ENCODE measurements at places on chromosomes 6 and 20.

GRCh38 chr6:148959008-148959407 lies 212.2 kb downstream of the UST start:
- no peak for DNase-seq

GRCh38 chr6:111357705-111358104 lies 125.3 kb downstream of the REV3L start:
- DNase-seq = no peak

DNA sequence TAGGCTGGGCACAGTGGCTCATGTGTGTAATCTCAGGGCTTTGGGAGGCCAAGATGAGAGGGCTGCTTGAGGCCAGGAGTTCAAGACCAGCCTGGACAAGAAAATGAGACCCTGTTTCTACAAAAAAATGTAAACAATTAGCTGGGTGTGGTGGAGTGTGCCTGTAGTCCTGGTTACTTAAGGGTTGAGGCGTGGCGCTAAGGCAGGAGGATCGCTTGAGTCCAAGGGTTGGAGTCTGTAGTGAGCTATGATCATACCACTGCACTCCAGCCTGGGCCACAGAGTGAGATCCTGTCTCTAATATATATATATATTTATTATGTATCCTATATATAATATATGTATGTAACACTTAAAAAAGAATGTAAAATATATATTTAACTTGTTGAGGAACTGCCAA lies 7.9 kb upstream of the ABRACL start:
- no peak for DNase-seq

- no peak for DNase-seq
Observed at GRCh38 chr6:150046943-150047342, 21.6 kb upstream of the RAET1L start.

GRCh38 chr20:59006864-59007664 lies at the start of gene CTSZ:
CTSZ (minus strand) TSS chr20:59007254; CDS start chr20:59007128, 126 bp downstream.
- DNase-seq = no peak

- no peak for DNase-seq
Observed at GRCh38 chr6:4018924-4019236, 60.1 kb downstream of the FAM217A start.

DNA sequence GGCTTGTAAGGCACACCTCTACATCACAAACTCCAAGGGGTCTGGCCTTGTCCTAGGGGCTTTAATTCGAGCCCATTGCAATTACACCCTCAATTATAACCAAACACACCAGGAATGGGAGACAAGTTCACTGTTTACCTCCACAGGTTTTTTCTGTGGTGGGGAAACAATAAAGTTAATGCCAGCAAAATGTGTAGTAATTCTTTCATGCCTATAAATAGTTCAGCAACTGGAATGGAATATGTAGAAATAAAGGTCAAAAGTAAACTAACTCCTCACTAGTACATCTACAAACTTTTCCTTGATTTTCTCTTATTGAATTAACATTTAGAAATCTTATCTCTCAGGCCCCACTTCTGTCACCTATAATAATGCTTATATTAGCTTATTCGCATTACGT lies 27.1 kb upstream of the RIPK1 start:
- no peak for DNase-seq

GRCh38 chr20:43040427-43040826 lies 149.3 kb downstream of the PTPRT start:
- DNase-seq = no peak

DNA sequence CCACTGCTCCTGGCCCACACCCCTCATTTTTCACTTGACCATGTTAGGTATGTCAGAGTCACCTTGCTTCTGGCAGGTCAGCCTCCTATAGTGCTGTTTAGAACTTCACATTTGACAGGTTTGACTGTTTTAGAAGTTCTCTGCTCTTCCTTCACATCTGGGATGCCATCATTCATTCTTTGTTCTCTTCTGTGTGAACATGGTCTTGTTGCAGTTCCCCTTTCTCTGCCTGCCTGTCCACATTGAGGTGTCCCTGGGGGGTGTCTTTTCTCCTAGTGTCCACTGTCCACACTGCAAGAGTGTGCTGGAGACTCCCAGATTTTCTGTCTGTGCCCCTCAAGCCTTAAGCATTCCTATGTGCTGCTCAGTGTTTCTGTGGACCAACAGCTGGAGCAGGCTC lies 89.5 kb downstream of the JARID2 start:
- no peak for DNase-seq

DNA sequence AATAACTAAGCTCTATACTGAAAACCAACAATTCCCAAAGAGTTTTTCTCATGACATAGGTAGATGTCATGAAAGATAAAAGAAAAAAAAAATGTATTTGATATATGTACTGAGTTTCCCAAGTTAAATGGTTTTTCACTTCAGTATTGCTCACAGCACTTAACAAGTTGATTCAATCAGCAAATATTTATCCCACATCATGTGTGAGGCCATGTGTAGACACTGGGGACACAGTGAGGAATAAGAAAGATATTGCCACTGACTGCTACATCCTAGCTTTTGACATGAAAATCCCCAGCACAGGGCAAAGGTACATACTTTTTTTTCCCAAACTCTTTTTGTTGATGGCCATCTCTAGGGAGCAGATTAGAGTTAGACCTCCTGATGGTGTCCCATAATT lies 25.3 kb downstream of the SPTLC3 start:
- DNase-seq = no peak

GRCh38 chr6:69729870-69730449 lies 66.8 kb downstream of the LMBRD1 start:
- no peak for DNase-seq

DNA sequence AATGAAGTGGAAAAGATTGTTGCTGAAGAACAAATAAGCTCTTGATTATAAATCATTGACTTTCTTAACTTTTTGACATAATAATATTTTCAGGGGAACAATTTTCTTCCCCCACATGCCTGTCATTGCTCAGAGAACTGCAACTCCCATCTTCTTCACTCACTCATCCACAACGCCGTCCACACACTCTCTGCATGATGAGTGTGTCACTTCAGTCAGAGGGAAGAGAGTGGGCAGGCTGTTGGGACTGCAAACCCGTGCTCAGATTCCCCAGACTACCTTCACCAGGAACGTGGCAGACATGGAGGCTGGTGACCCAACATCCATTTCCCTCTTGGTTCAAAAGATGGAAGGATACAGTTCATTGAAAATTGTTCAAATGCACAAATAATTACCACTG lies 650.8 kb downstream of the PRKN start:
- DNase-seq = no peak

DNA sequence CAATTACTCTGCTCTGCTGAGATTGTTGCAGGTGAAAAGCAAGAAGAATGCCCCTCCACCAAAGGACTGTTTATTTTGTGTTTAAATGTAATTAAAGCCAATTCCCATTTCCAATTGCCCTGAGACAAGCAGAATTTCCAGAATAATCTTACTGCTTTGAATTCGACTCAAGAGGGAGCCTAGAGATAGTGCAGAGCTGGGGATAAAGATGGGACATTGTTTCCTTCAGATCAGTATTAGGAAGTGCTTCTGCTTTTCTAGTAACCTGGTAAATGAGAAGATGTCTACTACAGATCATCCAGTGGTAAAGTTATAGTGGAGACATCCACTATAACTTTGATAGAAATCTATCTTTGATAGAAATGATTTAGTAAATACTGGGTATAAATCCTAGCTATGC lies 326.9 kb downstream of the UBE3D start:
- DNase-seq = no peak

- DNase-seq = no peak
Observed at GRCh38 chr6:146434732-146435390, 108.8 kb upstream of the RAB32 start.

GRCh38 chr6:55499591-55499990 lies 79.4 kb downstream of the HMGCLL1 start:
- DNase-seq = no peak

GRCh38 chr6:33126101-33126714 lies 50.4 kb downstream of the HLA-DPB1 start:
- peak; percentile 43 for DNase-seq

- DNase-seq = no peak
Observed at GRCh38 chr20:18858816-18859215, 45.2 kb downstream of the SCP2D1 start.

GRCh38 chr6:26331218-26332073 lies 33.6 kb upstream of the BTN3A2 start:
- DNase-seq = no peak

- no peak for DNase-seq
Observed at GRCh38 chr6:79724816-79725215, 93.7 kb downstream of the SH3BGRL2 start.

- DNase-seq = no peak
Observed at GRCh38 chr20:37490663-37491350, 30.2 kb upstream of the NNAT start.

DNA sequence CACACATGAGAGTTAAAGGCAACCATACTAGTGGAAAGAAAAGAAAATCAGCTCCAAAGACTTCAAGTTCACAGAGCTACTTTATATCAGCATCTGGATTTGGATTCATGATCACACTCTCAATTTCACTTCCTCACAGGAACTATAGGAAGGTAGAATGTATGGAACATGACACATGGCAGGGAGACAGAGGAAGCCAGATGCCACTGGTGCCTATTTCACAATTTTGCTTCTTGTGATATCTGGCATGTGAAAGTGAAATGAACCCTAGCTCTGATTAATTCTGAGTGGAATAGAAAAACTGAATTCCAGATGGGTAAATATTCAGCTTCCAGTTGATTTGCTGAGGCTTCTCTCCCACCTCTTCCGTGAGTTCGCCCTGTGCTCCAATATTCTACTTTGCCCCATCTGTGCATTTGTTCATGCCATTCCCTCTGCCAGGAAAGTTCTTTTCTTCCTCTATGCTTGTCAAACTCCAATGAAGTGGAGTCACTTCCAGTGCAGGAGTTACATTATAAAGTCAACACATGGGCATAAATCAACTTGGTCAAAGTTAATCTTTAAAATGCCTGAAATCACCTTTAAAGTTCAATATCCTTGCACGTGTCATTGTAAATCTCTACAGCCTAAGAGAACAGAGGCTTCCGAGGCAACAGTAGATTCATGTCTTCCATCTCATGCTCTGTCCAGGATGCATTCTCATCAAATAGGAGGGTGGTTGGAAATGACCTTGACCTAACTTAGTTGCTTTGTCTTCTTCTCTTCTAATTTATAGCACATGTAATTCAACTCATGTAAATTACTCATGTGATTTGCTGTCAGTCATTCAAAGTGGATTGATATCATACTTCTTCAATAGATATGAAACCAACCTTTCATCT lies 275.3 kb downstream of the HIVEP2 start:
- no peak for DNase-seq

DNA sequence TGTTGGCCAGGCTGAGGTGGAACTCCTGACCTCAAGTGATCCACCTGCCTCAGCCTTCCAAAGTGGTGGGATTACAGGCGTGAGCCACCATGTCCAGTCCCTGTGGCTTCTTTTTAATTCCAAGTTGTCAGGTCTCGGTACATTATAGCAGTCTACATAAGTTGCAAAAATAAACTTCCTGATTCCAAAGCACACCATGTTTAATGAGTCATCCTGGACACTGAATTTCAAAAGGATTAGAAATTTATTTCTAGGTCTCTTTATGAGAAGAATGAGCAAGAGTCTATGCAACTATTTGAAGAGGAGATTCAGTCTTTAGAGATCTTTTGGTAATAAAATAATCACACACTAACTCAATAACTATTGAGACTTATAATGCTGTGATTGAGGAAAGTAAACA lies 63.9 kb upstream of the MCHR2 start:
- DNase-seq = no peak

DNA sequence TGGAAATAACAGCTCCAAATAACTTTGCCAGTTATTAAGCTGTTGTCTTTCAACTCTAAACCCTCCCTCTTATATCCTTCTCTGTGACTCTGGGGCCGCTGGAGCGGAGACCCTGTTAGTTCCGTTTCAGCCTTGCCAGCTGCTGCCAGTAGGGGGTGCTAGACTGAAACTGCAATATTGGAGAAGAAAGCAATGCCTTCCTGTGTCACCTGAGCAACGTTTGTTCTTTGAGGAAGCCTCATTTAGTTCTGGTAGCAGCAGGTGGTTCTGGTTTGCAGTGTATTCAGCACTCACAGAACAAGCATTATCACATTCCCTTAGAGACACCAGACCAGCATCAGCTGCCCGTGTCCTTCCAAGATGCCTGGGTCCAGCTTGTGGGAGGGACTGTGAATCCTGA lies 22.9 kb upstream of the JAG1 start:
- DNase-seq = no peak

- DNase-seq = no peak
Observed at GRCh38 chr6:35034411-35035191, 106.5 kb downstream of the TCP11 start.

DNA sequence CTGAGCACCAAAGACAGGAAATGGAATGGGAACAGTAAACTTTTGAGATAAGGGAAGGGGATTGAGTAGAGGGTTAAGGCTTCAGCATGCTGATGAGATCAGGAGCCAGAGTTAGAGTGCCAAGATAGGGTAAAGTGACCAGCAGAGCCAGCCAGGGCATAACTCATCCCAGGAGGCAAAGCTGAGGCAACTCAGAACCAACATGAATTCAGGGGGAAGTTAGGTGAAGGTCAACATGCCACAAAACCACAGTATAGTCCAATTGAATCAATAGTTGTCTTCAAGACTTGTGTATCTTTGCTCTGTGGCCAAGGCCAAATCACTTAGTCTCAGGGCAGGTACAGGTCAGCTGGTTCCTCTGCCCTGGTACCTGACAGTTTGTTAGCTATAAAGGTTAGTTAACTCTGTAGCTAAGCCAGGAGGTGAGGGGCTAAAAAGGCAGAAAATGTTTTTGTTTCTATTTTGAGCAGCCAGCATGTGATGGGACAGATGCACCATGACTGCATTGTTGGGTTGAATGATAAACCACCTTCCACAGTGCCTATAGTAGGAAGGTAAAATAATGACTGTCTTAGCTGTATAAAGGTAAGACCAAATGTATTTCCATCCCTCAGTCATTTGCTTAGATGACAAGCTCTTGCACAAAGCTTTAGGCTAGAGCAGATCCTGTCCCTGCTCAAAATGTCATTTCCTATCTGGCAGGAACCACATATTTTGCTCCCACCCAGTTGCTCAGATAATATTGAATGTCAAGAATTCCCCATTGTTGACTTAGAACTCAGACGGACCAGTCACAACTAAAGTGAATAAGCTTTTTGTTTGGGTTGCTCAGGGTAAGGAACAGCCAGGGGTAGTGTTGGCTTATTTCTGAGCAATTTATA lies 15.8 kb downstream of the RNF8 start:
- no peak for DNase-seq

DNA sequence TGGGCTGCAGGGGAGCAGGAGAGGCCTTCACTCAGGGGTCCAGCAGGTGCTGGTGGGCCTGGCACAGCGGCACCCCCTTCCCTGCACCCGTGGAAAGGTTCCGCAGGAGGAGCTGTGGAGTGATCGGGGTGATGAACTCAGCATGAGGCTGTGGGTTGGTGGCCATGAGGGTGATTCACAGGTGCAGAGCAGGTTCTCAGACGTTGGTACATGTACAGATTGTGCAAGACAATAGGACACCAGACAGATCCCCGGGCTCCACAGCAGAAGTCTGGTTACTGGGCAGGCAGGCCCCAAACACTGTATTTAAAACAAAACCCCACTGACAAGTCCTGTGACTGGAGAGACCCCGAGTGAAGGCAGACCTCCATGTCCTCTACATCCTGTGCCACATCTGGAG lies 151.6 kb upstream of the CDH4 start:
- DNase-seq = no peak

GRCh38 chr6:24431045-24431451 lies 28.3 kb downstream of the MRS2 start:
- DNase-seq = no peak

GRCh38 chr20:25726357-25726756 lies 29.7 kb upstream of the ZNF337 start:
- DNase-seq = no peak

- DNase-seq = no peak
Observed at GRCh38 chr20:57600320-57601210, 19.7 kb downstream of the ZBP1 start.
